Stimulated activated CD4-positive, alpha-beta T cell treated with anti-CD3 and anti-CD28 coated beads, Interleukin-15, amount 100 ng/mL, for 1 hour (primary cell): ENCODE measurements at places on chromosomes 6 and 20.

DNA sequence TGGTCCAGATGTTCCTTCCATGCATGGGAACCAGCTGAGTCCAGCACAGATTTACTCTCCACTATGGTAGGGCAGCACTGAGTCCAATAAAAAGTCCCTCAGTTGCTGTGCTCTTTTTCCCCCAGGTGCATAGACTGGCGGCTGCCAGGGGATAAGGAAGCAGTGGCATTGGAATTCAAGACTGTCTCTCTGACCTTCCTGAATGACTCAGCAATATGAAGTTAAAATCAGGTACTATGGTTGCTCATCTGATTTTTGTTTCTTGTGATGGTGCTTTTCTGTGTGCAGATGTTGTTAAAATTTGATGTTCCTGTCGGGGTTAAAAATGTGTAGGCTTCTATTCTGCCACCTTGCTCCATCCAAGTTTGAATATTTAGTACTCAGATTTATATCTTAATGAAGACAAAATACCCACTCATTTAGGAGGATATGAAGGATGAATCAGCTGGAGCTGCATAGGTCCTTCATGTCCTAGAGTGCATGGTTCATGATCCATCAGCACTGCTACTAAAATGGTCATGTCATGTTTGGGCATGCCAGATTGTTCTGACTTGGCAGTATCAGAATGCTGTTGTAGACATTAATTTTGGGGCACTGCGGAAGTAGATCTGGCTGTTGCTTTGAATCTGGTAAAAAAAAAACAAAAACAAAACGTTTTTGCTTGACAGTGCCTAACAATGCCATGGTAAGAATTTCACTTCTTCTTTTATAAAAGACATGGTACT, 321.2 kb upstream of the MAP3K7 start:
- DNase-seq: no peak

DNA sequence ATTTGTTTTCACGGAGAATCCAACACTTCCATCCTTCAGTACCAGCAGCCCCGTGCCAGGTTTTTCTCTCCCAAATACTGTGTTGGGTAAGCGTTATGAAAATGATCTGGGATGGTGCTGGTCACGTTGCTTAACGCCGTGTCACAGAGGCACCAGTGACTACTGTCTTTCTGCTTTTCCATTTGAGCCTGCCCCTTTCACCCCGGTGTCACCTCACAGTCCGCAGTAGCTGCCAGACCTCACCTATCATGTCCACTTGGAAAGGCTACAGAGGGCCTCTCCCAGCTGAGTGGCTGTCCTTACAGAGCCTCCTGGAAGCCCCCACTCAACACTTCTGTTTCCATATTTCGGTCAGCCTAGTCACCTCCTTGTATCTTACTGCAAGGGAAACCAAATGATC, 176.5 kb upstream of the ARID1B start:
- DNase-seq: no peak

- no peak for DNase-seq
These were observed 25.6 kb downstream of the TOP1 start for GRCh38 chr20:41054070-41054846.

GRCh38 chr20:95215-95614, 7.7 kb downstream of the DEFB125 start:
- no peak for DNase-seq

GRCh38 chr6:129698430-129698829, 11.5 kb downstream of the ARHGAP18 start:
- DNase-seq: no peak

GRCh38 chr20:60058879-60059278, 100.7 kb downstream of the CDH26 start:
- no peak for DNase-seq

GRCh38 chr6:16523606-16524379, 237.5 kb downstream of the ATXN1 start:
- DNase-seq: no peak

GRCh38 chr20:23540624-23541023, 27.7 kb downstream of the CST9L start:
- DNase-seq: no peak

GRCh38 chr20:41889844-41890224, 271.7 kb upstream of the CHD6 start:
- no peak for DNase-seq

DNA sequence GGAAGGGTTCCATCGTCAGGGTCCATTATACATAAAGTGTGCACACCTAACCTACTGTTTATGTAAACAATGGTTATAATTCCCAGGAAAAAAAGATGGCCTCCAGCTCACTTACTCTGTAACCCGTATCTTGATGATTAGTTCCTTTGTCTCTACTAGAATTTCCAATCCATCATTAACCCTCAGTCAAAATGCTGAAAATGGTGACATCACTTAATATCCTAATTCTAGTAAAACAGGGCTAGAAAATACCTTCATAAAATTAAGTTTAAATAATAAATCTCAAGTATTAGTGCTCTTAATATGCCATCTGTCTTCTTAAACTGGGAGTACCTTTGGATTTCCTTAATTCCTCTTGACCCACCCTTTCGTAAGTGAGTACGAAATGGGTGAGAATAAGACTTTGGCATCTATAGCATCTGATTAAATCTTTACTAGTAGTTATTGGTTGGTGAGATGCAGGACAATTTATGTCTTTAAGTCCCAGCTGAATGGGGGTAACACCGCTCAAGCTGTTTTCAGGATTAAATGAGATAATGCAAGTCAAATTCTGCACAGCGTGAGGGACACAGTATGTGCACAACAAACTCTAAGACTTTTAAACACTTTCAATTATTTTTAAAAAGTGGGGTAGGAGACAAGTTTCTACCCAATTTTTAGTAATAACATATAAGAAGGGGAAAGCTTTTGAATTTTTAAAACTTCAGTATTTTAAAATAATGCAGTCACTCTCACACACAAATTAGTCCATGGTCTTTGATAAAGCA, 1.6 kb downstream of the HMGN3 start:
- DNase-seq: no peak

GRCh38 chr6:15121443-15121842, 124.4 kb upstream of the JARID2 start:
- no peak for DNase-seq

- DNase-seq: no peak
These were observed 3.1 kb downstream of the FAM184A start for GRCh38 chr6:119075200-119075981.

DNA sequence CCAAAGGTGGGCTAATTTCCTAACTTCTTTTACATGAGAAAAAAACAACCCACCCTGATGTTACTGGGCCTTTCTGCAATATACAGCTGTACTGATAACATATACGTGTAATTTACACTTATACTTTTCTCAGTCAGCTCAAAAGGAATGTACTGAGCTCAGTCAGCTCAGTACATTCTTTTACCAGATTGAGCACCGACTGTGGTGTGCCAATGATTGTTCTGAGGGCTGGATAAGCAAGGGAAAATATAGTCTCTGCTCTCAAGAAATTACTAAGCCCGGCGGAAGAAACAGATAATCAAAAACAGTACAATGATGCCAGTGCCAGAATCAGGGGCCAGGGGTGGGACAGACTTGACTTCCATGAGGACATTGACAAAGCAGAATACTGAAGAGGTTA, 10.0 kb upstream of the BLOC1S5 start:
- no peak for DNase-seq

GRCh38 chr20:61879303-61879620, 186.4 kb downstream of the TAF4 start:
- no peak for DNase-seq

DNA sequence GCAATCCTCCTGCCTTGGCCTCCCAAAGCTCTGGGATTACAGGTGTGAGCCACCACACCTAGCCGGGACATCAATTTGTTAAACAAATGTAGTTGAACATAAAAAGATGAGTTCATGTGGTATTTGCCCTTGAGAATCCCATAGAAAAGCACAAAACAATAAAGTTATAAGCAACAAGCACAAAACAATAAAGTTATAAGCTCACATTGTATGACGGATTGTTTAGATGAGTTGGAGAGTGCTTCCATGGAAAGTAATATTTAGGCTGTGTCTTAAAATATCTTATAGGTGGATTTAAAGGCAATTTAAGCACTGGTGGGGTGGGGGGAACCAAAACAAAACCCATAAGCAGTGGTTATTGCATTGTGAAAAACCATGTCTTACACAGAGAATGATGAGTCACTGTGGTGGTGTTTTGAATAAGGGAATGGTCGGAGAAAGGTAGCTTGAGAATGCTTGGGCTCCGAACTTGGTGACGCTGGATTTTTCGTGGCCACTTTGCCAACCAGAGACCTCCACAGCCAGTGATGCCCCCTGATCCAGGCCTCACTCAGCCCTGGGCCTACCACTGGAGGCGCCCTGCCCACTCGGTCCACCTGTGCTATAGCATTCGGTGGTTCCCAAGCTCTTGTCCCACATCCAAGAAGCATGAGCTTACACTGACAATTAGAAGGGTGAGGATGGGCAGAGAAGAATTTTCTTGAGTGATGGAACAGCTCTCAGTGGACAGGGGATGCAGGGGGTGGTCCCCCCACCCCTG, 256.0 kb downstream of the CDKAL1 start:
- no peak for DNase-seq

- DNase-seq: no peak
These were observed 12.5 kb downstream of the TRIM26 start for GRCh38 chr6:30200551-30201281.

DNA sequence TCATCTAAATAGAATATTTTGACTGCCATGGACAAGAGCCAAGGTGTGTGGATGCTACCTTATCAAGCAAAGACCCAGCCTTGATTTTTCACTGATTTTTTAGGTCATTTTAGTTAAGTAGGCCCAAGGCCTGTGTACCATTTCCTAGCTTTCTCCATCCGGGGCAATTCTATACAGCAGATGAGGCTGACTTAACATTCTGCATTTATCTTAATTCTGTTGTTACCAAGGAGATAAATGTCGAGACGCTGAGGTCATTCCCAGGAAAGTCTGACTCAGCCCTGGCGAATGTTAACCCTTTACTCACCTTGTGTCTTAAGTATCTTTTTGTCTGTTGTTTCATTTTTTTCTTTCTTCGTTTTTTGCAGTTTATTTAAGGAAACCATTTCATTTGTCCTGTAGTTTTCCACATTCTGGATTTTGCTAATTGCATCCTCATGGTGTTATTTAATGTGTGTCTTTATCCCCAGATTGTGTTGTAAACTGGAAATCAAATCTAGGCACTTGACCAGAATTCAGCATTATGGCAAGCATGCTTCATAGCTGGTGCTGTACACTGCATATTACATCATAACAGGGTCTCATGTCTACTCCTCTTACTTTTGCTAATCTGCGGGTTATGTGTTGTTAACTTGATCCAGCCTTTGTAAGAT, 277.0 kb downstream of the CDKAL1 start:
- no peak for DNase-seq

GRCh38 chr6:17506531-17506930, 93.6 kb upstream of the FAM8A1 start:
- no peak for DNase-seq

DNA sequence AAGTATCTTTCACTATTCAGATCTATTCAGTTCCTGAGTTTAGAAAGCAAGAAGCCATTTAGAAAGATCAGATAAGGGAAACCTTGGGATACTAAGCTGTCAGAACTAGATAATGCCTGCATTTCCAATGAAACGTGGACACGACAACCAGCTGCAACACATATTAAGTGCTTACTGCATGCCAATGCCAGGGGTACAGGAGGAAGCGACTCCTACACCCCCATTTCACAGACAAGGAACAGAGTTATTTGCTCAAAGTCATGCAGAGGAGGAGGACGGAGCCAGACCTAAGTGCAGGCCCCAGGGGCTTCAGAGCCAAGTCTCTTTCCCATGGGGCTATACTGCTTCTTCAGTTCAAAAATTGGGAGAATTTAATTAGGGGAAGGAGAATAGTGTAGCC, 62.4 kb downstream of the PREX1 start:
- no peak for DNase-seq

DNA sequence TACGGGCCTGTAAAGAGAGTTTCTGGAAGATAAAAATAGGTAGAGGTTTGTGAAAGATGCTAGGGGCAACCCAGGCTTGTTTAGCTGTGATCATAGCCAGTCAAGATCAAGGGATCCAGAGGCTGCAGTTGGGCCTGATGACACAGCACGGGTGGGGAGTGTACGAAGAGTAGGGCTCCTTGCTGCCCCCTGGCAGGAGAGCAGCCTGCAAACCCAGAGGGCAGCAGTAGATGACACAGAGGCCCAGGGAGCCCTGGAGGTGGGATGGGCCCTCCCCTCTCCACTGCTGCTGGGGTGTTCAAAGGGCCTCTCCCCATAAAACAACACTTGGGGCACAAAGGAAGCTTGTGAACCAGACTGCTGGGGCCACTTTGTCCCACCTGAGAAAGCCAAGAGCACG, 47.2 kb downstream of the VEGFA start:
- no peak for DNase-seq
